ENCODE measurements at places on chromosomes 6 and 20.

DNA sequence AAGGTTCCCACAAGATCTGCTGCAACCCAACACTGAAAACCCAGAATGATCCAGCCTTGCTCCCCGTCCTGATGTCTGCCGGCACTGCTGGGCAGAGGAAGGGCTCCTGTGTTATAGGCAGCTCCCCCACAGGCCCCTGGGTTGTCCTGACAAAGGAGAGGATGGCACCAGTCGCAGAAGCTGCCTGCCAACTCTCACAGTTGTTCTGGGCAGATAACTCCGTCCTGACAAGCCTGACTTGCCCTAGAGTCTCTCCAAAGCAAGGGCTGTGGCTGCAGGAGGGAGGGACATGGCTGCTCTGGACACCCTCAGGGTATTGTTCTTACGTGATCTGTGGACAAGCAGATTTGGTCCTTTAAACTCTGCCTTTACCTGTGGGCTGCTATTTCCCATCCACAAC lies 243.8 kb downstream of the CDH26 start:
- no peak for DNase-seq

- DNase-seq: no peak
These were observed 225.3 kb upstream of the CST7 start for GRCh38 chr20:24723647-24724352.

DNA sequence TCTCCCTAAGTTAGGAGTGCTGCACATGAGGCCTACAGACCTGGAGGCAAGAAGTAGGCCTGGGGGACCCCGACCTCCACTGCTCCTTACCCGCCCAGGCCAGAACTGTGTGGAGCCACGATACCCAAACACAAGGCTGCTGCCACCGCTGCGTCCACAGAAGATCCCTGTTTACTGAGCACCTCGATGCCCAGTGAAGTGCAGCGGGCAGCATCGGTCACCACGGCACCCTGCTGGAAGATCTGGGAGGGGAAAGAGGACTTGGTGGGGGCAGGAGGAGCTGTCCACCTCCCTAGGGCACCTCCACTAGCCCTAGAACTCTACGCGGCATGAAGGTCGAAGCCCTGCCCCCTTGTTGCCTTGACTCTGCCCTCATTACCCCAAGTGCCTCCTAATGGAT lies 9.9 kb downstream of the GGT7 start:
- no peak for DNase-seq

DNA sequence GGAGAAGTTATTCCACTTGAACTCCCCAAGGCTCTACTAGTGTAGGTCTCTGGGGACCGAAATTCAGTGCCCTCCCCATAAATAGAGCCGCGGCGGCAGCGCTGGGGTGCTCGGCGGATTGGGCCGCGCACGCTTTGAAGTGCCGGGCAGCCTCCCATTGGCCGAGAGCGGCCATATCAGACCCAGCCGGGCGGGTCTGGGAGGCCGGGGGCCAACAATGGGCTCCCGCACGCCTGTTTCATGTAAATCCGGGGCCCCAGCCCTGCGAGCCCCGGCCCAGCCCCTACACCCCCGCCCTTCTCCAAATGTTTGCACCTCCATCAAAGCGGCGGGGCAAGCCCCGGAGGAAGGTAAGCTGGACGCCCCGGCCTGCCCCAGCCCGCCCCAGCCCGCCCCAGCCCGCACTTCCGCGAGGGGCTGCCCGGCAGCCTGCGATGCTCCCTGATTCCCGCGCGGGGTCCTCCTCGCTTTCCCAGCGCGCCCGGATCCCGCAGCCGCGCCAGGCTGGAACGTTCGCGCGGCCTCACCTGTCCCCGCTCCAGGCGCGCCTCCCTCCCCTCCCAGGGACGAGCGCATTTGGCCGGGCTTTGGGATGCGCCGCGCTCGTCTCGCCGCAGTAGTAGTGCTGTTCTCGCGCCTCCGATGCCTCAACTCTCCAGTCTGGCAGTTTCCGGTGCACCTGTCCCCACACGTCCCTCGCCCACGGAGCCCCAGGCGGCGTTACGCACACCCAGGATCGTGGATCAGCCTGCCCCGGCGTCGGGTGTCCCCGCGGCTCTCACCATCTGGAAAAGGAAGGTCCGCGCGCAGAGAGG lies at the start of gene TBXT:
Gene TBXT (minus strand): TSS at position 51 of the 815 bp plus-strand sequence. CDS start 260 bp downstream, outside the sequence.
- no peak for DNase-seq

GRCh38 chr6:79215213-79215824 lies 19.2 kb downstream of the HMGN3 start:
- no peak for DNase-seq

Data from GM04504 (cell line).